NCI-H146 (cell line): ENCODE measurements at places on chromosomes 1 and 21.

DNA sequence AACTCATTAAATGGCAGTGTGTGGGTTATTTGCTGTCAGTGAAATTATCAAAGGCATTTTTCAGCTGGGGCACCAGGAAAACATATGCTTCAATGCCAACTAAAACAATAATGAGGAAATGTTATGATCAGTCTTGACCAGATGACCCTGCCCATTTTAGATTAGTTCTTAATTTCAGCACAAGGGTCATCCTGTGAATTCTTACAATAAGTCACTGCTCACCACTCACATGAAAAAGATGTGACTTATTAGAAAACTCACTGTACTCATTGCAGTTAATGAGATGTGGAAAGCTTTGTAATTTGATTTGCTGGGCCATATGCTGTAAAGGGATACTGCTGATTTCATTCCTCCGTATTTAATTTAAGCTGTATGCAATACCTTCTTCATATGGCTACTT is 178.5 kb upstream of the LMO4 start:
- DNase-seq = no peak

DNA sequence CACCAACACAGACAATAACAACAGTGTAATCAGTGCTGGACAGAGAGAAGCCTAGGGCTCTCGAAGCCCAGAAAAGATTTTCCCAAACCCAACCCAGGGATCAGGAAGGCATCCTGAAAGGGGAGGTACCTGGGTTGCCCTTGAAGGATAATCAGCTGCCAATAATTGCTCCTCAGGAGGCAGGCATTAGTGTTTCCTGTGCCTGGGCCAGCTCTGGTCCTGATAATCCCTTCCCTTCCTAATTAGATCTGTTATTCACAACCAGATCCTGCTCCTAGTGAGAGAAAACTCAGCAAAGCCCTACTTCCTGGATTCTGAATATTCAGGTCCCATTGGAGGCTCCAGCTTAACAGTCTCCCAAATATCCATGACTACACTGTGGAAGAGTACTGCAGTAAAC is 117.4 kb downstream of the DMRTA2 start:
- peak; percentile 49 for DNase-seq

DNA sequence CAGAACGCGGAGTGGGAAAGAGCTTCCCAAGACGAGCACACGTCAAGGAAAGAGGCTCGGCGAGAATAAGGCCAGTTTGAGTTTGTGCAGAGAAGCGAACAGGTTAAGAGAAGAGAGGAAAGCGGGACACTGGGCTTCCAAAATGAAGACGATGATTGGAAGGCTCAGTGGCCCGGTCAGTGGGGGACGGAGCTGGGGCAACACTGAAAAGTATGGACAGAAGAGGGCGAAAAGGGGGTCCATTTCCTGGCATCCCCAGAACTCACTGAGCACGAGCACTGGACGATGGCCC is 258 bp downstream of the CCT3 start:
- no peak for DNase-seq

DNA sequence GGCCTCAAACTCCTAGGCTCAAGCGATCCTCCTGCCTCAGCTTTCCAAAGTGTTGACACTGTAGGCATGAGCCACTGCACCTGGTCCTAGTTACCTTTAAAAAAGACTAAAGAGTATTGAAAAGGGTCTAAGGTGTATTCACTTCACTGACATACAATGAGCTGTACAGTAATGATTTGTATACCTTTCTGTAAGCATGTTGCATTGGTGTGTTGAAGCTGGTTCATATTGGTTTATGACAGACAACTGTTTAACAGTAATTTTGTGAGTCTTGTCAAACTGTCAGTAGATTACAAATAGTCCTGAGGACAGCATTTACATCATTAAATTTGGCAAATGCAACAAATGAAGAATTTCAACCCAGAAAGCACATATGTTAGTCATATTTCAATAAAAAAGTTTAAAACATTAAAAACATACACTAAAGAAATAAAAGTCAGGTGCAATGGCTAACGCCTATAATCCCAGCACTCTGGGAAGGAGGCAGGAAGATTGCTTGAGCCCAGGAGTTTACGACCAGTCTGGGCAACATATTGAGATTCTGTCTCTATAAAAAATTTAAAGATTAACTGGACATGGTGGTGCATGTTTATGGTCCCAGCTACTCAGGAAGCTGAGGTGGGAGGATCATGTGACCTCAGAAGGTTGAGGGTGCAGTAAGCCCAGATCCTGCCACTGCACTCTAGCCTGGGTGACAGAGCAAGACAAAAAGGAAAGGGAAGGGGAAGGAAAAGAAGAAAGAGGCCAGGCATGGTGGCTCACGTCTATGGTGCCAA is 88.3 kb upstream of the HP1BP3 start:
- no peak for DNase-seq

DNA sequence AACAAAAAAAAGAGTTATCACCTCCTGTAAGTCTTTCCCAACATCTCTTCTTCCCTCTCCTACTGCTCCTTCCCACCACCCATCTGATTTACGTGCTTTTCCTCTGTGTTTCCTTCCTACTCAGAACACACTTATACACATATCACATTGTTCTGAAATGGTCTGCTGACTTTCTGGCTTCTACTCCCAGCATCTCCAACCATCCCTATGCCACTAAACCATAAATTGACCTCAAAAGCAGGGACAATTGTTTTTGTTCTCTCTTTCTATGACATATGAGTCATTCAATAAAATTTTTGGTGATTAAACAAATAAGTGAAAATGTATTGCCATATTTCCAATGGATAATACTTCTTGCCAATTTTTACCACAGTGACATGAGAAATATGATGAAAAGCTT is 8.2 kb downstream of the GOLPH3L start:
- no peak for DNase-seq

GRCh38 chr1:3561702-3562101 is 49.6 kb downstream of the MEGF6 start:
- DNase-seq = no peak

- DNase-seq = peak; percentile 28
These were observed 10.6 kb downstream of the GBP5 start for GRCh38 chr1:89261926-89262515.

DNA sequence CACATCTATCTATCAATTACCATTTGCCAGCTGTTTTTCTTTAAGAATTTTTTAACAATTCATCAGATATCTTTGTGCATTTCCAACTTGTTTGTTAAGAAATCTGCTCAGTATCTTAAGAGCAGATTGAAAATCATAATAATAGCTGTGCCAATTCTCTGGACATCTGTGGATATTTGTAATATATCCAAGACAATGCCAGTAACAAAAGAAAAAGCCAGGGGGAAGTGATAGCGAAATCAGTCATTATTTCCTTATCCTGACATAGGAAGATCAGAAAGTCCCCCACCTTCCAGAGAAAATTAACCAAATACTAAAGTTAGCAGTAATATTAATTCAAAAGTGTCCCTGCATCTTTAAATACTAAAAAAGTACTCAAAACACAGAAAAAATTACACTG is 217.1 kb downstream of the RERE start:
- no peak for DNase-seq

DNA sequence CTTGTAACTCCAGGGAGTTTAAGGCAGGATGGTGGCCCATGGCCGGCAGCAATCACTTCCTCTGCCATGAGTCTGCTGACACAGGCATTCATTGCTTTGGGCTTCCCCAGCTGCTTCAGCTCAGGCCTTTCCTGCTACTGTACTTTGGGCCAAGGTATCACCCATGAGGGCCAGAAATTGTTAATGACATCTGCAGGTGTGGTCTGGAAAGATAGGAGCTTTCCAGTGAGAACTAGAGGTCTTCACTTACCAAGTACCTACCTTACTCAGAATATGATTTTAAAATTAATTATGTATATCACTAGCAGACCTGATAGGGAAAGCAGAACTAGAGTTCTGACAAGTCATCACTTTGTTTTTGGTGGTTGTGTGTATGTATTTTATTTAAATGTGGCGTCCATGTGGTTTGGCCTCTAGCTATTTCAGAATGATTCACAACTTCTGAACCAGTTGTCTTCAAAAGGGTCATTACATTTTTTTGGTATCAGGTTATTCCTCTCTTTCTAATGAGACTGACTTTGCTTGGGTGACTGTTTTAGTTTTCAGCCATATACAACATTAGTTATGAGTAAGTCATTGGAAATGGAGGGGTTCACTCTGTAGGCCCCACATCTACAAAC is 2.7 kb downstream of the RGL1 start:
- no peak for DNase-seq

DNA sequence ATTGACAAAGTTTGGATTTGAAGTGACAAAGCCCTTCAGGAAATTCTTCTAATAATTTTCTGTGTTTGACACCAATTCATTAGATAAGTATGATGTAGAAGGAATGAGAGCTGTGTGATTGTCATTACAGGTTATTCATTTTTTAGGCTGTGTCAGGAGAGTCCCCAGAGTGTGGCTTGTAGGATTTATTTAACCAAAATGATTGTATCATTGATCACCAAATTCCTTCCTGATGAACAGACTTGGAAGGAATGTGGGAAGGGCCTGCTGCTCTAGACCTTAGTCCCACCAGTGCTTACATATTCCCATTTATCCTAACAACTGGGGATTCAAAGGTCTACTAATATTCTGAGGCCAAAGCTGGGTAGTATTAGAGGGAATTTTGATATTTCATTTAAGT is 383.3 kb upstream of the KAZN start:
- no peak for DNase-seq

DNA sequence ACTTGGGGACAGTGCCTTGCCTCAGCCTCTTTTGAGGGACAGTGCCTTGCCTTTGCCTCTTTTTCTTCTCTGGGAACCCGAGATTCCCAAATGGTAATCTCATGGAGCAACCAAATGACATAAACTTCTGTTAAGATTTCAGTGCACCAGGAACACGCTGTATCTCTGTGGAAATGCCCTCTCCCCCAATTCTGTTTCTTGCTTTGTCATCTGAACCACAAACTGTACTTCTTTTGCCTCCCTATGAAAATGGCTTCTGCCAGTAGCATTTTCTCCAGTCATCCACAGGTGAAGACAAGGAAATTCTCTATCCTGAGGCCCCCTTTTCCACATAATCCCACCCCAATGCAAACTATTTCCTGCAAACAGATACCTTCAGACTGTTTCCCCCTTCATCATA is 66.3 kb downstream of the OMA1 start:
- no peak for DNase-seq

DNA sequence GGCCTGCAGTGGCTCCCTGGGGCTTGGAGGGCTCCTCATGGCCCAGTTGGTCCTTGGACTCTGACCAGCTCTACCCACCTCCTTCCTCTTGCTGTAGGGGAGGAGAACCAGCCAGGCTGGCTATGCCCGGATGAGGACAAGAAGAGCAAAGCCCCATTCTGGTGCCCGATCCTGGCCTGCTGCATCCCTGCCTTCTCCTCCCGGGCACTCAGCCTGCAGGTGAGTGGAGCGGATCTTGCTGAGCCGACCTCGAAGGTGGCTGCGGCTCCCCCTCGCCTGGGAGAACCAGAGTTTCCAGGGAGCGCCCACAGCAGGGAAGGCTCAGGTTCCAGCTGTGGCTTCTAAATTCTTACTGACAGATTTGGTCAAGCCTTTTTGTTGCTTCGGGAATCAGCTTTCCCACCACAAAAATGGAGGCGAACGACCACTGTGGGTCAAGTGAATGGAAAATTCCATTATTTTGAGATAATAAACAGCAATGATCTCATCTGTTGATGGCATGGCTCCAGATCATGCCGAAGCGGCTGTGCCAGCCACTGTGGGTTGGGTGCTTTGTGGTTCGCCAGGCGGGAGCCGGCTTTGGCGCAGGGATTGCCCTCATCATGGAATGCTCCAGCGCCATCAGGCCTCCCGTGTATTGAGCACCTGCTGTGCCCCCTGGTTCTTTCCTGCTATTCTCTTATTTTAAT is 106.5 kb upstream of the ACTL8 start:
- no peak for DNase-seq

GRCh38 chr1:57620605-57621004 is 196.7 kb upstream of the DAB1 start:
- DNase-seq = no peak

GRCh38 chr21:26162081-26162480 is 8.5 kb downstream of the APP start:
- DNase-seq = no peak

- DNase-seq = no peak
These were observed 263.1 kb upstream of the CHRM3 start for GRCh38 chr1:239123260-239123659.

- peak; percentile 72 for DNase-seq
These were observed 636 bp downstream of the INTS3 start for GRCh38 chr1:153728305-153729066.

- no peak for DNase-seq
These were observed 3.4 kb upstream of the LEFTY2 start for GRCh38 chr1:225944387-225944786.

GRCh38 chr1:241638099-241638682 is 2.0 kb downstream of the CHML start:
- no peak for DNase-seq

GRCh38 chr1:29330856-29331255 is 94.5 kb downstream of the PTPRU start:
- DNase-seq = no peak

DNA sequence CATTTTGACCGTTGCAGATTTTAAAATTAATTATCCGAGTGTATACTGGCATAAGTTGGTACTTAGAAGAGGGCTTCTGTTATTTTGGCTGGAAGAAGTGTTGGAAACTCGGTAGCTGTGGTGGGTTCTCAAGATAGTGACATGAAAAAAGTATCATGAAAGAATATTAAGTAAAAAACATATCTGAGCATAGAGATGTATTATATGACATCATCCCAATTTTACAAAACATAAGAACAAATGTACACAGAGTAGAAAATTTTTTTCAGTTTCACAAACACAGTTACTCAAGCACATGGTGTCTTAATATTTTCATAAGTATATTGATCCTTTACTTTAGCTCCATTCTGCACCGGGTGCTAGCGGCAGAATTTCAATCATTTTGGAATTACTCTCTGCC is 684 bp downstream of the IFI16 start:
- no peak for DNase-seq

DNA sequence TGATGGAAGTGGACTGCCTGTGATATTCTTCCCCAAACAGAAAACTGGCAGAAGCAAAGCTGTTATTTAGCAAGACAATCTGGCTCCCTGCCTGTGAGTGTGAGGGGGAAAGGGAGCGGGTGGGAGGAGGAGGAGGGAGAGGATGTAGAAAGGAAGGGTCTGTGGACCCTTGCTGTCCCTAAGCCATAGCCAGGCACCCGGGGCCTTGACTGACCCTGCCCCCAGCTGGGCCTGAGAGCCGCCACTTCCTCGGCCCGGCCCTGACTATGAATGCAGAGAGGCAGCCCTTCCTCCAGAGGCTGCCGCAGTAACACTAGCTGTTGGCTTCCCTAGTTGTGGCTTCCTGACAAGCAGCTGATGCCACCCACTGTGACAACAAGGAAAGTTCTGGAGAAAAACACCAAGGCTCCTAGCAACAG is 13.9 kb downstream of the PLA2G2F start:
- DNase-seq = no peak

DNA sequence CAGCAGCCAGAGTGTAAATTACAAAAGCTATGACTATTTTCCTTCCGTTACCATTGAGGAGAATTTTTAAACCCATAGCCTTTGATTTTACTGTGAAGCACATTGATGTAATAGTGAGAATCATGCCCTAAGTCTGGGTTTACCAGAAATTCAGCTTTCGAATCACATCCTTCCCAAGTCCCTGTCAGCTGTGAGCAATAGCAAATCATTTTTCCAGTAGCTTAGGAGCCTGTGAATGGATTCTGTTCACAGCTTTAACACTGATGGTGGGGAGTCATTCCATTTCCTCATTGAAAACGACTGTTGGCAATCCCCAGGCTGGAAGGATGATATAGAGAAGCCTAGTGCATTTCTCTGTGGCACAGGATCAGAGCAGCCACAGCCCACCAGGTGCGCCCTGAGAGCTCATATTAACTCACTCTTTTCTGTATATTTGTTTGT is 82.2 kb upstream of the C1orf105 start:
- DNase-seq = peak; percentile 7

- no peak for DNase-seq
These were observed 19.7 kb downstream of the YARS1 start for GRCh38 chr1:32797456-32797855.

- DNase-seq = no peak
These were observed 5.1 kb upstream of the REG4 start for GRCh38 chr1:119816407-119816806.
